ENCODE measurements at places on chromosomes 3 and 15. TPM values are rescaled to one million over a fixed set of nuclear protein-coding genes. Genes with fewer than 3 reads are reported as not detected.

- DNase-seq, result no peak
Measured at GRCh38 chr3:129824926-129825541, 68.5 kb downstream of the TMCC1 start.

DNA sequence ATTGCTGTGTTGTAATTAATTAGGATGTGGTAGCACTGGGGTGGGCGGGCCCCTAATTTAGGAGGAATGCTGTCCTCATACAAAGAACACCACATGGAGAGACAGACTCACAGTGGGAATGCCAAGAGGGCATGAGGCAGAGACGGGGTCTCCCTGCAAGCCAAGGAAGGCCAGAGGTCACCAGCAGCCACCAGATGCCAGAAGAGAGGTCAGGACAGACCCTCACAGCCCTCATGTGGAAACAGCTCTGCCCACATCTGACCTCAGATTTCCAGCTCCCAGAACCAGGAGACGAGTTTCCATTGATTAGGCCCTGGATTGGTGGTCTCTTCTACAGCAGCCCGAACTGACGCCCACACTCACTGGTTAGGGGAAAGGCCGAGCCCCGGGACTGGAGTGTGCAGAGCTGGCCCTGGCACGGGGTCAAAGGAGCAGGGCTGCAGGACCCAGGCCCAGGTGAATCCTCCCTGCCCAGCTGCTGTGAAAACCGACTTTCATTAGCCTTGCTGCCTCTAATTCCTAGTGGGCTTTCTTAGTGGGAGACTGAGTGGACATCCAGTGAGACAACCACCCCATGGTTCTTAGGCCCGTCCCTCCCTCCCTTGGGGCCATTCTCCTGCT lies 43.0 kb upstream of the SLC41A3 start:
- DNase-seq, result no peak

DNA sequence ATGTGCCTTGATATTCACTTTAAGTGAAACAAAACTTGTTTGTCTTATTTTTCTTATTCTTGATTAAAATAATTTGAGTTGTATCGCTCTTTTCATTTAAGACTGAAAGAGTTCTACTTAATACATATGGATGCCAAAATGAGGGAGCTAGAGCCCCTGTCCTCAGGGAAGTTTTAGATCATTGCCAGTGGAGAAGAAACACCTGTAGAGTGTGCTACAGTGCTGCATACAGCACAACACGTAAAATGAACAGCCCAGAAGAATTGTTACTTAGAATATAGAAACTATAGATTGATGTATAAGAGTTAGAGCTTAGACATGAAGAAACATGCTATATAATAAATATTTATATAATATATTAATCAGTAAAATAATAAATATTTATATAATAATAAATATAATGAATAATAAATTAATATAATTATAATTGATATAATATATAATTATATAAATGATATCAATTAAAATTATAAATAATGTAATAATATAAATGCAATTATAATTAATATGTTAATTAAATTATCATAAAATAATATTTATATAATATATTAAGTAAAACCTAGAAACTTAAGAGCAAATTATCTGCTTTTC lies 1234.7 kb downstream of the ROBO2 start:
- DNase-seq, result no peak

- DNase-seq, result no peak
Measured at GRCh38 chr3:130779486-130779885, 32.9 kb upstream of the PIK3R4 start.

- no peak for DNase-seq
Measured at GRCh38 chr3:175070946-175071345, 211.8 kb downstream of the NAALADL2 start.

GRCh38 chr3:177452831-177453450 lies 255.7 kb upstream of the TBL1XR1 start:
- no peak for DNase-seq

GRCh38 chr15:94532226-94532625 lies 300.9 kb downstream of the MCTP2 start:
- no peak for DNase-seq

- DNase-seq, result no peak
Measured at GRCh38 chr3:61157414-61157813, 93.8 kb downstream of the FHIT start.

- DNase-seq, result no peak
Measured at GRCh38 chr3:49339581-49339940, 292 bp downstream of the USP4 start.

- DNase-seq, result no peak
Measured at GRCh38 chr3:42662037-42662812, 8.7 kb downstream of the ZBTB47 start.

DNA sequence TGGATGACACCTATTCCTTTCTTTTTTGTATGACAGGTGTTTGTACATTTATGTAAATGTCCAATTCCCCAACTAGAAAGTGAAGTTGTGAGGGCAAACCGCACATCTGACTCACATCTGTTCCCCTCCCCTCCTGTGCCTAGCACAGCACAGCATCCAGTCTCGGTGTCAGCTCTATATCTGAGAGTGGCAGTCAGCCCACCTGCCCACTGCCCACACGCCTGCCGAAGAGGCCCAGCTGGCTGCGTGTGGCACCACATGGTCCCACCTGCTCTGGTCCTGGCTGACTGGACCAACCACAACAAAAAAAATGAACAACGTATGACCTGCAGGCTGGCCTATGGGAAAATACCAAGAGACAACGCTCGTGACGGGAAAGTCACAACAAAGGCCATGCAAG lies 62.8 kb downstream of the XXYLT1 start:
- no peak for DNase-seq

DNA sequence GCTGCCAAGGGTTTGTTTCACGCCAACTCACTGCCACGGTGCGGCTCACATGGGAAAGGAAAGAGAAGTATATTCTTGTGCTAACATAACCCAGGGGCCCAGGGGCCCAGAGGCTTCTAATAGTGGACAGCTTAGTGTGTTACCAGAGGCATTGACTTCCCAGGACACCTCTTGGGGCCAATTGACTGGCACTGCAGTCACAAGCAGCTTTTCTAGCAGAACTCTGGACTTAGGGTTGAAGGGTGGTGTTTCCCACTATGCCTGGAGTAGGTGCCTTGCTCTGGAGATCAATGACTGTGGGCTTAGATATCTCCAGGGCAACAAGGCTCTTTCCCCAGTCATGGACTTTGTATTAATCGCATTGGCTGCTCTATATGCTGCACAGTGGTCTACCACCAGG lies 172.7 kb upstream of the KBTBD8 start:
- no peak for DNase-seq

DNA sequence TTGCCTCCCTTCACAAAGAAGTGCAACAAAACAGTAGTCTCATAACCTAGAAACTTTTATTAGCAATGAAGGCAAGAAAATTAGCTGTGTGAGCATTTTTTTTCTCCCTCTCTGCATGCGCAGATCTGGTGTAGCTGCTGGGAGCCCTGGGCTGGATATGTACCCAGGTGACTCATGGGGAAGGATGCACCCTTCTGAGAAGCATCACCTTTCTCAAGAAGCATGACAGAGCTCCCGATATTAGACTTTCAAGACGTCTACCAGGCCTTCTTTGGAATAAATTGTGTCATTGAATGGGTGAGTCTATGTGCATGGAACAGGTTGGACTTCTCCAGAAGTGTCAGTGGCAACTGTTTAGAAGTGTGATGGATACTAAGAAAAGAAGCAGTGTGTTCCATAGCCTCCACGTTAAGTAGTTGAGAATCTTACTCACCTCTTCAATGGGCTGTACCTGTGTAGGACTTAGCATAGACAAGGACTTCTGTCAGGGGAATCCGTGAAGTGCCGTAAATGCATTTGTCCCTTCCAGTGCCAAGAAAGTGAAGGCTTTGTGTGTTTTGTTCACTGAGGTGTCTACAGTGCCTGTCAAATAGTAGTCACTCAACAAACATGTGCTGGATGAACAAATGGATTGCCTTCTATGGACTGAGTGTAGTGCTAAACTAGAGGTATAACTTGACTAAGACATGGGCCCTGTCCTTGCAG lies 47.7 kb upstream of the RASGRP1 start:
- DNase-seq, result no peak

GRCh38 chr15:33903661-33904060 lies 64.6 kb upstream of the CHRM5 start:
- DNase-seq, result no peak

DNA sequence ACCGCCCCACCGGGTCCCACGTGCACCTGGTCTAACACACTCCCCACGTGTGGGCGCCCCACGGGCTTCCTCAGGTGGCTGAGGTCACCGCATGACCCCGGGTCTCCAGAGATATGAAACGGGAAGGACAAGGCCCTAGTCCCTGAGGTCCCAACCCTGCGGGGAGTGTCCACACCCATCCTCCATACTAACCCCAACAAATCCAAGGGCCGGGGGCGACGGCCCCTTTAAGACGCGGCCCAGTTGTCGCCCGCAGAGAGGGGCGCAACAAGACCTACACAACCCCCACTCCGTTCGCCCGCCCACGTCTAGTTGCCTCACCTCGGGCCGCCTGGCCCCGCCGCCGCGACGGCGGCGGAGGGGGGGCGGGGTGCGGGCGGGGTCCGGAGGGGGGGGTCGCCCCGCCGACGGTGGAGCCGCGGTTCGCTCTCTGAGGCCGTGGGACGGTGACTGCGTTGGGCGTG lies 396 bp downstream of the INO80 start:
- DNase-seq, result peak; percentile 51

GRCh38 chr3:74506246-74506645 lies 108.2 kb downstream of the CNTN3 start:
- DNase-seq, result no peak

- DNase-seq, result no peak
Measured at GRCh38 chr3:8775181-8775580, 5.8 kb upstream of the OXTR start.

DNA sequence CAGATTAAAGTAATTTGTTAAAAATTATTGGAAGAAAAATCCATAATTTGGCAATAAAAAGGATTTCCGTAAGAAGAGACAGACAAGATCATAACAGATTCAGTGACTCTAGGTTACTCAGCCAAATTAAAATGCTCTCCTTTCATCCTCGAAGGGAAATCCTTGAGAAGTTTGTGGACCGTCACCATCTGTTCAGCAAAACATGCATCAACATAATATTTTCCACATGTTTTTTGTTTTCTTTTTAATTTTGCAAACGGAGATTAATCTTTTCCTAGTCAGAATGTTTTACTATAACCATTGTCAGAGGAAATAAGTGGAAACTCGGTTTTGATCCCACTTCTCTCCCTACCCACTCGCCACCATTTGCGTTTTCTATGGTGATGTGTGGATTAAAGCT lies 128.3 kb downstream of the TMCO5A start:
- DNase-seq, result no peak

GRCh38 chr15:80915472-80915871 lies 74.1 kb downstream of the MESD start:
- DNase-seq, result no peak

DNA sequence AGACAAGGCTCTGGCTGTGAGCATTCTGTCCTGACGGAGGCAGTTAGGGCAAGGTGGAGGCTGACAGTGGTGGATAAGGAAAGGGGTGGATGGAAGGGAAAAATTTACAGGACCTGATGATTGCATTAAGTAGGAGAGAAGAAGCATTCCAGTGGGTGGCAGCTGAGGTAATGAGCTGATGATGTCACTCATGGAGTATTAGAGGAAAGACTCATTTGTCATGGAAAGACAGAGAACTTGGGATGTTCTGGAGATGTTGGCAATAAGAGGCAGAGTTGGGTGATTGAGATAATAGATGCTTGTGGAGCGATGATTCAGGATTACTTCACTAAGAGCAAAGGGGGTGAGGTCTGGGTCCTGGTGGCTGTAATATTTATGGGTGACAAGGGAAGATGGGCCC lies 63.6 kb upstream of the SCN5A start:
- no peak for DNase-seq

DNA sequence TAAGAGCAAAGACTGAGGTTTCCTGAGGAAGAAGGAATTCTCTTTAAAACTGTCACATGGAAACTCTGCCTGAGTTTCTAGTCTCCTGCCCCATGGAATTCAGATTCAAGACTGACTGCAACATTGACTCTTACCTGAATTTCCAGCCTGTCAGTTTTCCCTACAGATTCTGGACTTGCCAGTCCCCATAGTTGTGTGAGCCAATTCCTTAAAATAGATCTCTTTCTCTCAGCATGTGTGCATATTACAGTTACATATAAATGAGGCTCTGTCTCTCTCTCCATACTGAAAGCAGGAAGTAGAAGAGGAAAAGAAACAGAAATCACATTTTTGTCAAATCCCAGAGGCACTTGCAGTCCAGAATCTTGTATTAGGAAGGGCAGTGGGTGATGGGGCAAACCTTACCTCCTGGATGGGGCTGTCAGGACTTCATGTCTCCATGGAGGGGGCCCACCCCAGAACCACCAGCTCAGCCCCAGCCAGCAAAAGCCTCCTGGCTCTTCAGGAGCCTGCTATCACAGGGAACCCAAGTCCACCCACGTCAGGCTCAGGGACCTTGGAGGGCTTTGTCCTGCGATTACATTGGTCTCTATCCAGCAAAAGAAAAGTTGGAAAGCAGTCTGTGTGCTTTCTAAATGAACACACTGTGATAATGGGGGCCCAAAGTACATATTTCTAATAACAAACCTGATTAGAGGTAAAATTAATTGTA lies 18.8 kb upstream of the GOLGA8J start:
- no peak for DNase-seq

GRCh38 chr3:118782755-118783202 lies 251.9 kb downstream of the IGSF11 start:
- DNase-seq, result no peak

DNA sequence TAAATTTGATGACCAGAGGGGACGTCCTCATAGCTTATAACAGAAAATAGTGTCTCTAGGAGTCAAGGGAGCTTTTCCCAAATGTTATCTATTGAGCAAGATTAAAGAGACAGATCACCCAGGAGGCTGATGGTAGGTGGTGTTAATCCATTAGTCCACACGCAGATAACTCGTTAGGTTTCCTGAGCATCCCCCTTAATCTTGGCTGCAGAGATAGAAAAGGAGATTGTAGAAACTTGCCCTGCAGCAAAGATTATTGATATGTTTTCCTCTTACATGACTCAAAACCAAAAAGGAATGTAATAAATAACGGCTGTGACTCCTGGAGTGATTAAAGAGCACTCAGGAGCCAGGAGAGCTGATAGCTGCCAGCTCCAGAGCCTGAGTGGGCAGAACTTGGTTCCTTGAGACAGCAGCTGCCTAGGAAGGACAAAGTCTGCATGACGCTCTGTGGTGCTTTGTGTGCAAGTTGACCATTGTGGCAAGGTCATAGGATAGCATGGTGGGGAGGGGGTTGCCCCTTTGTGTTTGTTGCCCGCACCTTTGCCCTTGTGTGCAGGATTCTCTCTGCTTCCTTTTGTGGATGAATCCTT lies 234.8 kb downstream of the PTPRG start:
- no peak for DNase-seq

- DNase-seq, result no peak
Measured at GRCh38 chr3:196311-197148, at the start of gene CHL1. Gene CHL1 (plus strand): TSS chr3:196763. CDS start chr3:319777, 123,014 bp downstream.

- DNase-seq, result no peak
Measured at GRCh38 chr3:117411971-117412370, 702.4 kb downstream of the TUSC7 start.

The STRA6 gene
- not detected for total RNA-seq

The MKRN2OS gene
- total RNA-seq, result 3.6 TPM

The ALG1L2 gene
- not detected for total RNA-seq

The TTLL13 gene
- total RNA-seq, result not detected

The LDHAL6B gene
- total RNA-seq, result not detected

The ARPP21 gene
- not detected for total RNA-seq

The STAB1 gene
- 47.7 TPM for total RNA-seq

All from breast epithelium (tissue), 4 donors.